ENCODE measurements at places on chromosomes 12 and 14.

- DNase-seq = no peak
Measured at GRCh38 chr12:119682639-119683252, 14.8 kb downstream of the PRKAB1 start.

GRCh38 chr14:29548948-29549370 lies 378.7 kb downstream of the PRKD1 start:
- DNase-seq = peak; percentile 24

GRCh38 chr12:108369736-108370396 lies 30.8 kb upstream of the CMKLR1 start:
- DNase-seq = no peak

DNA sequence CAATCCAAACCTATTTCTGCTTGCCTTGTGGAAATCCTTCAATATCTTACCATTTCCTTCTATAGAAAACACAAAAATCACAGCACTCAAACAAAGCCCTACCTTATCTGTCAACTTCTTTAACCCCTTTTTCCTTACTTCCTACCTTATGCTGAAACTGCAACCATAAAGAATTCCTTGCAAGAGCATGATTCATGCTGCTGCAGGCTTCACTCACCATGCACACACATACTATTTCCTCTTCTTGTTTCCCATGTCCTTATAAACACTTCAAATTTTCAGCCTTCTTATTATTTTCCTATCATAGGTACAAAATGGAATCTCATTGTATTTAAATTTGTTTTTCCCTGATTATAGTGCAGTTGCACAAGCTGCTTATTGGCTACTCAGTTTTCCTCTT lies 23.3 kb downstream of the LMNTD1 start:
- DNase-seq = no peak

DNA sequence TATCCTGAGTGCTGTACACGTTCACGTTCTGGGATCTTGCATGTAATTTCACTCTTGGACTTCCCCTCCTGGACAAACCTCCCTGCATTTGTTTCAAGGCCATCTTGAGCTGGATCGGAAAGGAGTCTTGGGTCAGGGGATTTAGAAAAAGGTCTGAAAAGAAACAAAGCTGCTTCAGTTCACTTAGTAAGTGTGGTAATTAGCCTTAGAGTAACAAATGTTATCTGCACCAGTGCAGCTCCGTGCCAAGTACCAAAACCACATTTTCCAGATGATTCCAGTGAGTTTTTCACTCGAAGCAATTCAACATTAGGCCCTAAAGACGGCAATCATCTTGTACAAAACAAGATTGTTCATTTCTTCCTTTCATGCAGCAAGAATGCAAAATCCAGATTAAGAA lies 39.4 kb upstream of the ATXN2 start:
- DNase-seq = no peak

DNA sequence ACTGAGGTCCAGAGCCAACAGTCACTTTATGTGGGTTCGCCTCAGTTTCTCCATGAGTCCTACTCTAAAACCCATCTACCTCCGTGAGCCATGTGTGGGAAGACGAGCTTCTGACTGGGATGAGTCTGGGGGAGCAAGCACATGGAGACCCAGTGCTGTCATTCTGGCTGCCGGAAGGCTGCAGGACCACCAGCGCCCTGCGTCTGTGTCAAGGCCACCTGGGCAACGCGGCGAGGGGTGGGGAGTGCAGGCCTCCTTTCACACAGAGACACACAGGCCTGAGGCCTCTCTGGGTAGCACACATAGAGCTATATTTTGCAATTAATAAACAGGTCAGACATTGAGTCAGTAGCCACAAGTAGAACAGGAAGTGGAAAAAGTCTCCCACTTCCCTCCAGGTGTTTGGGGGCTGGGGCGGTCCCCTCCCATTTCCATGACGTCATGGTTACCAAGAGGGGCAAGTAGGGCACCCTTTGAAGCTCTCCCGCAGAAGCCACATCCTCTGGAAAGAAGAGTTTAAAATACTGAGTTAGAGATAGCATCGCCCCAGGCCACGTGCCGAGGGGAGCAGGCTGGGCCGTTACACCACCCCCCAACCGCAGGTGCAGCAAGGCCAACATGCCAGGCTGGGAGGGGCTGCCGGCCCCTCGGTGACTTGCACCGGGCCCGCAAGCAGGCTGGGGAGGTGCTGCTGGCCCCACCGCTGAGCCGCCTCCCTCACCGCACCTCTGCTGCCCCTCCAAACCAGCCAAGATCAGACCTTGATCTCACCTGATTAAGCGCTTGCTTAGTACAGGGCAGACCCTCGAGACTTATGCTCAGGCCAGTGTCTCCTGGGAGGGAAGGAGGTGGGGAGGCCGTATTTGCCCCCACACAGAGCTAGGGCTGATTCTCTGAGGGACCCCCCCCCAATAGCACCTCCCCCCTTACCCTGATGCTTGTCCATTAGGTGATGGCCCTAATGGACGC lies 32.7 kb downstream of the DAD1 start:
- no peak for DNase-seq

DNA sequence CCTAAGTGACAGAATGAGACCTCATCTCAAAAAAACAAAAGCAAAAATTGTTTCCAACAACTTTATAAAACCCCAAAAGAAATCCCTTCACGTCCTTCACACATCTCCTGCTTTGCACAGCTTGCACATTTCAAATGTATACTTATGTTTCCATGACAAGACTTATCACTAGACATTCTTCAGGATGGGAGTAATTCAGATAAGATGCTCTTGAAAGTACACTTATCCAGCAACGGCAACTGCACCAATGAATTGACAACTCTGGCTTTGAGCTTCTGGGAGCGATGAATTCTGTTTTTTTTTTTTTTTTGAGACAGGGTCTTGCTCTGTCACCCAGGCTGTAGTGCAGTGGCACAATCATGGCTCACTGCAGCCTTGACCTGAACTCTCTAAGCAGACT lies 30.8 kb upstream of the AKAP5 start:
- no peak for DNase-seq

- no peak for DNase-seq
Measured at GRCh38 chr14:72880820-72881219, 13.1 kb downstream of the DPF3 start.

- DNase-seq = no peak
Measured at GRCh38 chr14:75226755-75227544, 50.5 kb upstream of the TMED10 start.

DNA sequence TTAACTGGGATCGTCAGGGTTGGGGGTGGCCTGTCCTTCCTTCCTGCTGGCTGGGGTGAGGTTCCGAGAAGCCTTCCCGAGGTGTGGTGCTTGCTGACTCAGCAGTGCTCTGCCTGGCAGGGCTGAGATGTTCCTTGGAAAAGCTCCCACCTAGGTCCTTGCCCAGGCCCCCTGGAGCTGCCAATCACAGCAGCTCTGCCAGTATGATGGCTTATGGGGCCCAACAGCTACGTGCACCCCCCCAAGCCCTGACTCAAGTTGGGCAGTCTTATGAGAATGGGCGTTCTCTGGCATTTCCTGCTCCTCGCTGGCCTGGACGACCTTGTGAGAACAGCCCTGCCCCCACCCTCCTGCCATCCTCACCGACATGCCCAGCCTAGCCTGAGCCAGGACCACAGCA lies 292.2 kb upstream of the CRY1 start:
- DNase-seq = no peak

DNA sequence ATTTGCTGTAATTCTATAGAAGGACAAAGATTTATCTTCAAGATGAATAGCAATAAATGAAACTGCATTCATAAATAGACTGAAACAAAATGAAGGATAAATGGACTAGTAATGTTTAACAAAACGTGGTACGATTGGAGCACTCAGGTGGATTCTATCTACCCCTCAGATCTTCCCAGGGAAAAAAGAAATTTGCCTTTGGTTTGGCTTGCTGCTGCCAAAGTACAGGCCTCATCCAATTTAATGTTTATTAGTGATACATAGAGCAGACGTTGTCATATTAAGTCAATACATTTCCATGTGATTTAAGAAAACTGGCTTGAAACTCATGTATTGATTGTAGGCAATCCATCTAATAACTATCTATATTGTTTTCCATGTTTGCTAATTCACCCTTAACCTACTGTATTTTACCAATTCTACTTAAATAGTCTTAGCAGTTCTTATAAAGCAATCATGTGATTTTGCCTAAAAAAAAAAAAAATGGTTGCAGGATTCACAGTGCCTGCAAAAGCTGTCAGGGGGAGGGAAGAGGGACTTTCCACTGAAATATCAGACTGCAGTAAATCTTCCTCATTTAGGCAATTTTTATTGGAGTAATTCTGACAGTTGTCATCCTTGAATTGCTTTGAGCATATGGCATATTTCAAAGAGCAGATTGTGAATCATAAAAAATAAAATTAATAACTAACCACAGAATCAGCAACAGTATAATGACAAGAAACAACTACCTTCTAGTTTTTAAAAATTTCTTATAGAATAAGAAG lies 242.2 kb upstream of the NPAS3 start:
- no peak for DNase-seq

DNA sequence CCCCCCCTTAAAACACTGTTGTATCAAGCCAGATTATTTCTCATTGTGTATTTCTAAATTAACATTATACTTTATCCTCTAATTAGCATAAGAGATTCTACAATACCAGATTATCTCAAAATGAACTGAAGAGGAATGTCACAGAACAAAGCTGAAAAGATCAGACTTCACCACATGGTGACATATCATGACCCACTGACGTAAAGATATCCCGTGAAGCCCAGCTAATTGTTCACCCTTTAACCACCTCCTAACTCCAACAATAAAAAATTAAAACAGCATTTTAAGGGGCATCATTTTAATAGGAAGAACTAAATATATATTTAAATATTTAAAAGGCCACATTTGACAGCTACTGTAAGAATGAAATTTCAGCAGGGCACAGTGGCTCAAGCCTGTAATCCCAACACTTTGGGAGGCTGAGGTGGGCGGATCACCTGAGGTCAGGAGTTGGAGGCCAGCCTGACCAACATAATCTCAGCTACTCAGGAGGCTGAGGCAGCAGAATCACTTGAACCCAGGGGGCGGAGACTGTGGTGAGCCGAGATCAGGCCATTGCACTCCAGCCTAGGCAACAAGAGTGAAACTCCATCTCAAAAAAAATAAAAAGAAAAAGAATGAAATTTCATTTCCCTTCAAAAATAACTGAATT lies 29.0 kb downstream of the CDK17 start:
- no peak for DNase-seq

DNA sequence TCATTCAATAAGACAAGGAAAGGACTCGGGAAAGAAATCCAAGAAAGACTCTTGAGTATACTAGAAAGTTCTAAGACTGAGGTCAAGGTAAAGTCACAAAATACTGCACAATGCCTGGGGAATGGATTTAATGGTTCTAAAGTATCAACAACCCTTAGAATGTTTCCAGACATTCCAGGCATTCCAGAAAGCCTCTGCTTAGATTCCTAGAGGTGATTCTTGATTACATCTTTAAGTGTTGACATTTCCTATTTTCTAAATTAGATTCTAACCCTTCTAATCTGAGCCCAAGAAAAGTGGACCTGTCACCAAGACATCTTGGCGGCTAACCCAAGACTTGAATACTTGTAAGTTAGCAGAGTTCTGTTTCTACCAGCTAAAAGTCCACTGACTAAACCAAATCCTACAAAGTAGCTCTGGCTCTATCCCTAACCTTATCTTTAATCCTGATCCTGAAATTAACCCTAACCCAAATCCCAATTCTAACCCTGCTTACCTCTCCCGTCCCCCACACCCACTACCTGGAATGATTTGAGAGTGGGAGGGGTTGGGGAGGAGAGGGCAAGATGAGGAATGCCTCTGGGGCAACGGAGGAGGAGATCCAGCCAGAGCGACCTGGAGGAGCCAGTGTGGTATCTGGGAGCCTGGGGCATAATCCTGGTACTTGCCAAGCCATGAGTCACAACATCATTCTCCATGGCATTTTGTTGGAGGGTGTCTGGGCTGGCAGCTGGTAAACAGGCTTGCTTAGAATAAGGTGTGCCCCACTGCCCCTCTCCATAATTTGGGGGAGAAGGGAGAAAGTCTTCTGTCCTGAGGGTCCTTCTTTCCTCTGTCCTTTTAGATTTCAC lies 93.4 kb upstream of the HOXC13 start:
- DNase-seq = no peak

DNA sequence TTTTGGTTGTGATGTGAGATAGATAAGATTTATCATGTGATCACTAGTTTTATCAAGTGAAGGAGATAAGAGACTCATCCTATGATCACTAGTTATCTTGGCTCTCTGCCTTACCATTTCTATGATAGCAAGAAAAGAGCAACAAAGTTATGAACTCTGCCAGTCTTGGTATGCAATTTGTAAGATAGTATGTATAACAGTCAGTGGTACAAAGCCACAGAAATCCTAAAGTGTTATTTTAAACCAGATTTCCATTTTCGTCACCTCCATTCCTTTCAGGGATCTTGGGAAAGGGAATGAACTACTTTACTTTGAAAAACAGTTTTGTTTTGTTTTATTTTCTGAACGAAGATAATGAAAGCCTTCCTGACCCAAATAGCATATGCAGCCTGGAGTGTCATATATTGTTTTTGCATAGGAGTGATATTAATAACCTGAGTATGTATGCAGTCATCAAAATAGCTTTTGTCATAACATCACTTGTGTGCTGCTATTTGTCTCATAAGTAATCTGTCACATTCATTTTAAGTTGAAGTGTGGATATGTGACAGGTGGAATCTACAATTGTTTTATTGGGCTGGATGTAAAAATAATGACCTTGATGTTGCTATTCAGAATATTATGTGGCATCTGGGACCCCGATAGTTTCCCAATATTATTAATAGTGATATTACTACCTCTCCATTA lies 35.0 kb downstream of the FLRT2 start:
- DNase-seq = no peak

- DNase-seq = no peak
Measured at GRCh38 chr14:88838015-88838414, 13.6 kb downstream of the TTC8 start.

DNA sequence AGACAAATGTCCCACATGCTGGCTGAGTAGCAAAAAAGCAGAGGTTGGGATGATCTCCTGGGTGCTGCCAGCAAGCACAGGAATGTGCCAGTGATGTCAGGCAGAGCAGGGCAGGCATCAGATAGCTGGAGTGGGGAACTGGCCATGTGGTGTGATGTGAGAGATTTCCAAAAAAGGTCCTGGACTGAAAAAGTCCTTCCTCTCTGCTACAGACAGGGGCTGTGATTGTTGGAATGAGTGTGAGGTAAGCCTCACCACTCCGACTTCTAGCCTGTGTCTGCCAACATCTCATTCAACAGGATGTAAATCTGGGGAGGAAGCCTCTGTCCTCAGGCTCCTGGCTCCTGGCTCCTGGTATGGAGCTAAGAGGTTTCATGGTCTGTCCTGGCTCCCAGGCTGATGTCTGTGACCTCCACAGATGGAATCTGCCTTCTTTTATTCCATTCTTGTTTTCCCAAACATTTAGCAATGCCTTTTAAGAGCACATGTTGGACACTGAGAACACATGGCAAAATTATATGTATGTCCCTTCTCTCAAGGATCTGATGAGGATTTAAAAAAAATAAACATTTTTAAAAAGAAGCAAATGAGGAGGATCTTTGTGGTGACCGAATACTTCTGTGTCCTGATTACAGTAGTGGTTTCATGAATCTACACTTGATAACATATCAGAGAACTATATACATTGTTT lies 50.1 kb upstream of the STK38L start:
- DNase-seq = no peak
